ENCODE measurements at places on chromosomes 1 and 21.

GRCh38 chr1:152759453-152760173 lies 1.8 kb downstream of the KPRP start:
- no peak for DNase-seq

- no peak for DNase-seq
These were observed at the start of gene ASCL5 for GRCh38 chr1:201126832-201127754. TSS of gene ASCL5 (minus strand) at chr1:201127184. CDS start at chr1:201115372, 11,812 bp downstream.

DNA sequence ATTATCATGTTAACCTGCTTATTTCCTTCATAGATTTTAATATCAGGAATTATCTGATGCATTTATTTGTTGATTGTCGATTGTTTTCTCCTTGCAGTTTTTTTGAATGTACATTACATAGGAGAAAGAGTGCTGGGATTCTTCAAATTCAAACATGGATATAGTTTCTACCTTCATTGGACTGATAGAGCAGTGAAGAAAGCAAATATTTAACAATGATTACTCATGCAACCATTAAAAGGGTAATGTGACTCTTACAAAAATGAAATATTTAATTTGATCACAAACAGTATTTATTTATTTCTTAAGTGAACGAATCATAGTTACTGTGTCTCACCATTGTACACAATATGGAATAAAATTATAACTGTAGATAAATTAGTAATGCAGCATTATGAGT lies 350.9 kb downstream of the BRINP3 start:
- DNase-seq, result no peak

DNA sequence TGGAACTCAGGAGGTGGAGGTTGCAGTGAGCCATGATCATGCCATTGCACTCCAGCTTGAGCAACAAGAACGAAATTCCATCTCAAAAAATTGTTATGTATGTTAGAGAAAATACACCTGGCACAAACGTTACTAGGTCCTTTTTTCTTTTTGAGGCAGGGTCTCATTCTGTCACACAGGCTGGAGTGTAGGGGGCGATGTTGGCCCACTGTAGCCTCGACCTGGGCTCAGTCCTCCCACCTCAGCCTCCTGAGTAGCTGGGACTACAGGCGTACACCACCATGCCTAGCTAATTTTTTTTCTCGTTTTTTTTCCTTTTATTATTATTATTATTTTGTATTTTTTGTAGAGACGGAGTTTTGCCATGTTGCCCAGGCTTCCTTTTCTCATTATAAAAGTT lies 4.4 kb downstream of the HAX1 start:
- peak; percentile 16 for DNase-seq

- DNase-seq, result no peak
These were observed 65.5 kb upstream of the RGS7 start for GRCh38 chr1:241422470-241422869.

DNA sequence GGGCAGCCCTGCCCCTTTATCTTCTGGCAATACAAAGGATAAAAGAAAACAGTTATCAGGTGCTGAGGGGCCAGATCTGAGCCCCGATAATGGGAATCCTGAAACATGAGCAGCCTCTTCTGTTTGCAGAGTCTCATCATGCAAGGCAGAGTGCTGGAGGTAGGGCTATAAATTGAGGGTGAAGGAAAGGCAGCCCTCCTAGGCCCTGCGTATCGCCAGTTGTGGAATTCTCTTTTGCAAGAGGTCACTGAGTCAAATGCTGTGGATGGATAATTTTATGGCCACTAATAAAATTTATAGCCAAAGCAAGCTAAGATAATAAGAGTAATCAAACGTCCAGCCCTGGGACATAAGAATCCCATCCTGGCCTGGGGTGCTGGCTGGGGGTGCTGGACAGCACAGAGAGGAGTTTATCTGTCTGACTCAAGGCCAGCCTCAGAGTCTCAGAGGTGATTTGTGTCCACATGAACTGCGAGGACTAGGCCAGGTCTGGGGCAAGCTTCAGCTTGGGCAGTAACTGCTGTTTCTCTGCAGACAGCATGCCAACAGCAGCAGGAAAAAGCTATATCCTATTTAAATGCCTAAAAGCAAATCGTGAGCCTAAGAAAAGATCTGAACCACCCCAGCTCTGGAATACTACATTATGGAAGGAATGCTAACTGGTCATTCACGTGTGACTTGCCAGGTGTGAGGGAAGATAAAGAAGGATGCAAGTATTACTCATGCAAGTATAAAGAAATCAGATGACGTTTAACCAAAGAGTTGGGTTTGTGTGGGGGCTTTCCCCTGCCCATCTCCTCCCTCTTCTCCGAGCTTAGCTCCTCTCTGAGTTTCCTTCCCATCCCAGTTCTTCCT lies 254.8 kb downstream of the KIF26B start:
- no peak for DNase-seq

- no peak for DNase-seq
These were observed 44.0 kb downstream of the TRAF5 start for GRCh38 chr1:211370669-211371068.

DNA sequence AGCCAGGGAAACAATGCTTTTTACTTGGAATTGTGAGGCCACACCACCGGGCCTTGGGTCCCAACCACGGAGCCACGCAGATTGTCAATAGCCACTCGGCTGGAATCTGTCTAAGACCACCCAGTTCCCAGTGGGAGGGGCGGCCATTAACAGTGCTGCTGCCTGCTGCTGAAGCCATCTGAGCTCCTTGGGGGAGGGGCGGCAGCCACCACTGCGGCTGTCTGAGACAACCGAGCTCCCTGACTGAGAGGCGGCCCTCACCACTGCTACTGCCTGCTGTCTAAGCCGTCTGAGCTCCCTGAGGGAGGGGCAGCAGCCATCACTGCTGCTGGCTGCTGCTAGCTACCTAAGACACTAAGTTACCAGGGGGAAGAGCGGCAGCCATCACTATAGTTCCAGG lies 64.3 kb downstream of the DMRTA2 start:
- DNase-seq, result no peak

All from Jurkat, Clone E6-1 (cell line).